Activated CD8-positive, alpha-beta memory T cell treated with anti-CD3 and anti-CD28 coated beads, Interleukin-2, amount 50 U/mL, for 4 hours (primary cell): ENCODE measurements at places on chromosomes 1 and 21.

DNA sequence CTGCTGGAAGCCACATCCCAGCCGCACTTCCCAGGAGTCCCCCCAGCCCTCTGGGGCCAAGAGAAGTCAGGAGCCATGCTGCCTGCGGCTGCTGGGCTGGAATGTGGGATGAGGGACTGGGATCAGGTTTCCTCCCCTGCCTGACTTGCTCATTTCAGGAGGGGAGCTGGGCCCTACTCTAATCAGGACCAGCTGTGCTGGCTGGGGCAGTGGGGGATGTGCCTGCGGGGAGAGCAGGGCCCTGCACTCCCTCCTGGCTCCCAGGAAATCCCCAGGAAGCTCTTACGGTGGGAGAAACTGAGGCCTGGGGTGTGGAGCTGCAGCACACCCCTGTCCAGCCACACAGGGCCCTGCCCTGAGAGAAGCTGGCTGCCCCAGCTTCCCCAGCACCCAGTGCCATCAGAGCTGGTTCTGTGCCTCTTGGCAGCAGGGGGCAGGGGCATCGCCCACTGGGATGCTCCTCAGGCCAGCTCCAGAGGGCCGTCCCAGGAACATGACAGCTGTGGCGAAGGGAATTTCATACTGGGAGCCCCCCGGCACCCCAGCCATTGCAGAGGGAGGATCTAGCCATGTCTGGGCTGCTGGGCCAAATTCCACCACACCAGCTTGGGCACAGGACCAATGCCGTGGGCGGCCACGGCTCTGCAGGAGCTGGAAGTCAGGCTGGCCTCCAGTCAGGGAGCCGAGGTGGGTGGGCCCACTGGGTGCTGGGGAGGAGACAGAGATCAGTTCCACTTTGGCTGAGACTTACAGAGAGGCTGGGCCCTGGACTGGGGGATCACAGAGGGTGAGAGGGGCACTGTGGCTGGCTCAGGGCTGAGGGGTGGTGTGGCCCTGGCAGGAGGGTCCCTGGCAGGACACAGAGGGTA, 21.3 kb upstream of the PRSS38 start:
- DNase-seq, result no peak

- DNase-seq, result no peak
These were observed 21.6 kb downstream of the SYT11 start for GRCh38 chr1:155880950-155881349.

DNA sequence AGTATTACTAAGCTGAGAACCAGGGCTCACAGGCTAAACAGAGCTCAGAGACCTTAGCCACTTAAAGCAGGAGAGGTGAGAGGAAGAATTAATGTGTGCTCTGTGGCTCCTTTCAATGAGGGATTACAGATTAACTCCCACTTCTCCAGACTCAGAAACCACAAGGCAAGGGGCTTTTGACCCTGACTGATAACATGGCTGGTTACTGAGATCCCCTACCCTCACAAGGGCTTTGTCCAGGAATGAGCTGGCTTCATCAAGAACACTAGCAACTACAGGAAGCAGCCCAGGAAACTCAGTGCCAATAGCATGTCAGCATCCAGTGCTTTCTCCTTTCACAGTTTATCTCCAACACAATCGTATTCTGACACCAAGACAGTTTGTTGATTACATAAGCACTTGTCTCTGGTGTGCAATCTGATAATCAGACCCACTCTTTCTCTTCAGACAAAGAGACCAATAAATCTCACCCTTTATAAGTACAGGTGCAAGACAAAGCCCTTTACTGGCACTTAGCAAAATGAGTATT, 38.8 kb downstream of the ERI3 start:
- no peak for DNase-seq

DNA sequence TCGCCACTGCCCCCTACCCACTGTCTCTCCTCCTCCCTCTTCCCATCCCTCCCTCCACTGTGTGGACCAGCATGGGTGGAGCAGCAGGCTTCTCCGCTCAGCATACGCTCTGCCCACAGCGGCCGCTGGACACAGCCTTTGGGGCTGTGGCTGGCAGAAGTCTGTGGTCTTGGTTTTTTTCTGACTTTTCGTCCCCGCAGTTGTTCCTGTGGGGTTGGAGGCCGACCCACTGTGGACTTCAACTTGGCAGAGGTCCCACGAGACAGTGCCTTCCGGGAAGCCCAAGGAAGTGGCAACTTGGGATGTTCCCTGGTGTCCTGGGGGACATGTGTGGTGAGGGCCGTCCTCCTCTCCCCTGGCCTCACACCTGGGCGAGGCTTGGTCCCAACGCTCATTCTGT, 162.5 kb upstream of the C1orf174 start:
- DNase-seq, result no peak

DNA sequence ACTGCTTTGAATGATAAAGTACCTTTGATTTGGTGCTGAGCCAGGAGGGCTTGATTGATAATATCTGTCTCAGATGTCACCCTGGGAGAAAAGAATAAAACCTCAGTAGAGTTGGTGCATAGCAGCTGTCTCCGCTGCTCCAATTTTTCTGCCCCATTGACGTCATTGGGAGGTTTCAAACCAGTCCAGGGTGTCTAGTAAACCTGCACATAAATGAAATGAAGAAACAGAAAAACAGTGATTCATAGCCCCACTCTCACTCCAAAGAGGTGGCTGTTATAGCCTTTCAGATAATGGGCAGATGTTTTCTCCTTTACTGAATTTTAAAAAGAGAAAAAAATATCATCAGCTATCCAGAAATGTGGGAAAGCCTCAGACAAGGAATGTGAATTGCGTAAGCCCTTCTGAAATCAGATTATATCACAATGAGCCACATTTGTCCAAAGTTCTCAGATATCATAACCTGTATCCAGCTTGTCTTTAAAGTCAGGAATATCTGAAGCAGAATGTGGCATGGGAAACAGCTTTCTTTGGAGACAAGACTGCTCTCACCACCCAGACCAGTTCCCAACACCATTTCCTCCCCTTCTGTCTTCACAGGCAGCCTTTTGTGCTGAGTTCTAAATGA, 351.3 kb upstream of the SGIP1 start:
- DNase-seq, result peak; percentile 20

DNA sequence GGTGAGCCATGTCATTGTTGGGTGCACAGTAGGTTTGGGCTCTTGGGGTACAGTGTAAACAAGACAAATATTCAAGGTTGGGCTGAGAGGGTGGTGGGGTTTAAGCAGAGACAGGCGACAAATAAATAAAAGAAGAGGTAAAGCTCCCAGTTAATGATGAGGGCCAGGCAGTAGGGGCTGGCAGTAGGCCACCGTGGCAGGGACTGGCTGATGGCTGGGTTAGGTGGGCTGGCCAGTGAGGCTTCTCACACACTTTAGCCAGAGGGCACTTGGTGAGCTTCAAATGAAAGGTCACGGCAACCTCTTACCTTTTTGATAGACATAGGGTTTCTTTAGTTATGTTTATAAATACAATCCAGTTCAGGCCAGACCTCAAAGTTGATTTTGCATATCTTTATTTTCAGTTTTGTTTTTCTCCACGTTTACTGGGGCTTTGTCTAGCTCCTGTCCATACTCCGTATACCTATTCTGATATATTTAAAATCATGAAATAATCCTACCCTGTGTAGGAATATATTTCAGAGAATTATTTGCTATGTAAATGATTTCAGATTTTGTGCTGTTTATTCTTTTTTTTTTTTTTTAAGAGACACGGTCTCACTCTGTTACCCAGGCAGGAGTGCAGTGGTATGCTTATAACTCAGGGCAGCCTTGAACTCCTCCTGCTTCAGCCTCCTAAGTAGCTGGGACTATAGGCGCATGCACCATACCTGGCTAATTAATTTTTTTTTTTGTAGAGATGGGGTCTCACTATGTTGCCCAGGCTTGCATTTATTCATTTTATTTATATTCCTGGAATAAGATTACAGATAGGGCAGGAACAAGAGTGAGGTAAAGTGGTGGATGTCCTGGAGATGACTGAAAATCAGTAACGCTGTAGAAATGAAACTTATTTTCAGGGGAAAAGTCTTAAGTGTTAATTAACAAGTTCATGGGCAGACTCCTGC, 122.7 kb downstream of the RYR2 start:
- DNase-seq, result no peak

DNA sequence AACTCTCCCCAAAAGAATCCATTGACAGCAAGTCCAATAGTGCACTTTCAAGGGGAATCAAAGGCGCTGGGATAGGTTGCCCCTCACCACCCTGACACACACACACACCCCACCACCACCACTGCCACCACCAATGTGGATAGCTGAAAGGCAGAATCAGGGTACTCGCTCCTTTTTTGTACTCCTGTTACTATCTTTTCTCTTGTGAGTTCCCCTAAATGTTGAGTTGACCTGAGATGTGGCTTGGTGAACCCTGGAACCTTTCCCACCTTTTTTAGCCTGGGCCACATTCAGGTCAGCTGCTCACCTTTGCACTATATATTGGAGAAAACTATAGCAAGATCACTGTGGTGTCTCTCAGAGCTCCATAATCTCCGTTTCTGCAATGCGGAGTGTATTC, 3.9 kb downstream of the S100A8 start:
- no peak for DNase-seq

DNA sequence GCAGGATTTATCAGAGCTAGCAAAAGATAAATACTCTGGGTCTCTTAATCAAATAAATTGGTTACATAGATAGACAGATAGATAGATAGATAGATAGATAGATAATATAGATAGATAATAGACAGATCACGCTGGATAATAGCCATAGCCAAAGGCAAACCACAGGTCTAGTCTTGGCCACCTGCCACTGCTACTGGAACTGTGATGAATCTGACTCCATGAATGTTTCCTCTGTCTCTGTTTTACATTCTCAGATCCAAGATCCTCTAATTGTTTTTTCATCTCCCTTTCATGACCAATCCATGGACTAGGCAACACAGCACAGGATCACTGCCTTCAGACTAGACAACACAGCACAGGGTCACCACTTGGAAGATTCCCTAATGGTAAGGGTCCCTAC, 444.7 kb upstream of the NFIA start:
- no peak for DNase-seq

DNA sequence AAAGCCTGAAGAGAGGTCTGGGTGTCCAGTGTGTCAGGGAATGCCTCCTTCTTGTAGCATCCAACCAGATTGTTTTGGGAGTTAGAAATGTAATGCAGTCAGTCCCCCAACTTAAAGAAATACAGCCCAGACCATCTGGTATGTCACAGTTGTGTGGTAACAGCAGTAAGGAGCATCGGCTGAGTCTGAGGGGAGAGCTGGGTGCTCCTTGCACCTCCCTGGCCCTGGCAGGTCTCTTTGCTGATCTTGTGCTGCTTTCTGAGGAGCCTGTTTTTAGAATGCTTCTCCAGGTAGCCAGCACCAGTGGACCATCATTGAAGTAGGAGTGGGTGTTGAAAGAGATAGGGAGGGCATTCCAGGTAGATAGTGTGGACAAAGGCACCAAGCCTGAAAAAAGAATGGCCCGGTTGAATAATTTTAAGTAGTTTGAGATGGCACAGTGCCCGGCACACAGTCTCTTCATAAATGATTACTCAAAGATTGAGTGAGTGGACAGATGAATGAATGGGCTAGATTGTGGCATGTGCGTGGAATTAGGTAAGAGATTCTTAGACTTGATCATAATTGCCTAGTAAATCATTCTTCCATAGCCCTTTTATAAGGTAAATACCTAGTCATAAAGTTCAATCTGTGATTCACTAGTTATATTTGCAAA, 46.5 kb downstream of the LAMC1 start:
- DNase-seq, result no peak

DNA sequence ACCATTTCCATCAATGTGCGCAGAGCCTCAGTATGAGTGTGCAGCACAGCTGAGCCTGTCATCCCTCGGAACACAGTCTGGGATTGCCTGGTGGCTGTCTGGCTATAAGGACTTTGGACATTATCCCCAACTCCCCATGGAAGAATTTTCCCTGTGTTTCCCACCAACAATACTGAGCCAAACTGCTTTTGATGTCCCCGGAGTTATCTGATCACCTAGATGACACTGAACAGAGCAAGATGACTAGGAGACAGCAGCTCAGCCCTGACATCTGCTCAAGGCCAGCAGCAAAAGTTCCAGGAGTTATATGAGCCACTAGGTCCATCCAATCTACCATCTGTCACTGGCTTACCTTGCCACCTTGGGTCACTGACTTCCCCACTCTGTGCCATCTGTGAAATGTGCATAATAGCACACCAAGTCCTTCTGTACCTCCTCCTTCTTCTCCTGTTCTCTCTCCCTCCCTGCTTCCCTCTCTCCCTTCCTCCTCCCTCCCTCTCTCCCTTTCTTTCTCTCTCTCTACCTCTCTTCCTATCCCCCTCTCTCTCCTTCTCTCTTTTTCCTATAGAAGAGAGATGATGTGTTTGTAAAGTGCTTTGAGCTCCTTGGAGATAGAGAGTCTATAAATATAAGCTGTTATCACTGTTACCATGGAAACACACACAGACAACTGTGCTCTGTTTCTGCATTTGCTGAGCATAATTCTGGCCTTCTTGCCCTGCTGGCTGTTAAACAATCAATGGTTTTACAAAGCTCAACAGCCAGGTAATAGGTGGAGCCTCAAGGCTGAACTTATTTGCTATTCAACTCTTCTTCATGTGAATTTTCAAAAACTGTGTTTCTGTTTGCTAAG, 19.7 kb upstream of the ATP1B1 start:
- no peak for DNase-seq

GRCh38 chr21:45461369-45461750, 56.4 kb downstream of the COL18A1 start:
- DNase-seq, result no peak

DNA sequence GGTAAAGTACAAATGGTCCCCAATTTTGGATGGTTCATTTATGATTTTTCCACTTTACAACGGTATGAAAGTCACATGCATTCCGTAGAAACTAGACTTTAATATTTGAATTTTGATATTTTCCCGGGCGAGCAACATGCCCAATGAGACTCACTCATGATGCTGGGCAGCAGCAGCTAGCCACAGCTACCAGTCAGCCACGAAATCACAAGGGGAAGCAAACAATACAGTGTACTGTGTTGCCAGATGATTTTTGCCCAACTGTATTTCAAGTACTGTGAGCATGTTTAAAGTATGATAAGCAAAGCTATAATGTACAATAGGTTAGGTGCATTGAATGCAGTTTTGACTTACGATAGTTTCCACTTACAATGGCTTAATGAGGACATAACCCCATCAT, 266.8 kb downstream of the VAV3 start:
- DNase-seq, result no peak

- DNase-seq, result peak; percentile 78
These were observed 9.9 kb upstream of the CDCA8 start for GRCh38 chr1:37682334-37682987.

- no peak for DNase-seq
These were observed 1.1 kb upstream of the SHISAL2A start for GRCh38 chr1:52631759-52632331.
